ENCODE measurements at places on chromosomes 7 and 10.

- DNase-seq = no peak
Observed at GRCh38 chr7:17067691-17068090, 185.9 kb upstream of the AGR3 start.

DNA sequence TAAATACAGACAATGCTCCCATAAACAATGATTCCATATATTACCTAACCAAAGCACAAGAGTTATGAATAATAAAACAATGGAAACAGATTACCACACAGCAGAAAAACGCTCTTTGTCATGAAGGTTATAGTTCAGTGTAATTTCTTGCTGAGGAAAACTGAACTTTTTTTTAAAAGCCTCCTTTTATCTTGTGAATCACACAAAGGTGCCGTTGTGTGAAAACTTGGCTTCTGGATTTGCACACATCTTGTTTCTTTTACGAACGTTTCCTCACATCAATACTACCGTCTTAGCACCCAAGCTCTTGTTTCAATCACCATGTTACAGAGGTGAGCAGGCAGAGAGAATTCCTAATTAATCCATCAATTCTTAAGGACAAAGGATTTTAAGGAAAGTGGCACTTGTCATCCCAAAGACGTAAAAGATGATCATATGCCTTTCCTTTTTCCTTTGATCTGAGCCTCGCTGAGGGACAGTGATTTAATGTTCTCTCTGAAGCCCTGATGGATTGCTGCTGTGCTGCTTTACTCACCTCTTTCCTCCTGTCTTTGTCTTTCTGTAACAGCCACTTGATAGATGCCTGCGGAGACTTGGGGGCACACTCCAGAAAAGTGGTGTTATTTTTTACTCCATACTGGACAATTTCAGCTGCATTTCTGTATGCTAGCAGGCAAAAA lies 110.1 kb downstream of the CD36 start:
- DNase-seq = no peak

DNA sequence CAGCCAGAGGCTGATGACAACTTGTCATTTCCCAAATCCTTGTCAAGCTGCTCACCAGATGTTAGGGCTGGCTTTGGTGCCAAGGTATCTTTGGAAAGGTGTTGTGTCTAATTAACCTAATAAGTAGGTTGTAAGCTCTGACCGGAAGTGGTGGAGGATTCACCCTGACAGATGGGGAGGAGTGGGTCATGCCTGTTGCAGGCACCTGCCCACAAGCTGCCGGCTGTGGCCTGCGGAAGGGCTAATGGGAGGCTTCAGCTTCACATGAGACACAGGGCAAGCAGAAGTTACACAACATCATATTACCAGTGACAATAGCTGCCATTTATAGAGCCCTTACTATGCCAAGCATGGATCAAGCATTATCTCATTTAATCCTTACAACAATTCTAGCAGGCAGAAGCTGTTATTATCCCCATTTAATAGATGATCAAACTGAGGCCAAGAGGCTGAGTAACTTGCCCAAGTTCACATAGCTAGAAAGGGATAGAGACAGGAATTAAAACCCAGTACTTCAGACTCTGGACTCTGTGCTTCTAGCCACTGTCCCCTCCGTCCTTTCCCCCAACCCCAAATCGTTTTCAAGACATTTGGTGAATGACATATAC lies 63.1 kb upstream of the DUSP5 start:
- no peak for DNase-seq

DNA sequence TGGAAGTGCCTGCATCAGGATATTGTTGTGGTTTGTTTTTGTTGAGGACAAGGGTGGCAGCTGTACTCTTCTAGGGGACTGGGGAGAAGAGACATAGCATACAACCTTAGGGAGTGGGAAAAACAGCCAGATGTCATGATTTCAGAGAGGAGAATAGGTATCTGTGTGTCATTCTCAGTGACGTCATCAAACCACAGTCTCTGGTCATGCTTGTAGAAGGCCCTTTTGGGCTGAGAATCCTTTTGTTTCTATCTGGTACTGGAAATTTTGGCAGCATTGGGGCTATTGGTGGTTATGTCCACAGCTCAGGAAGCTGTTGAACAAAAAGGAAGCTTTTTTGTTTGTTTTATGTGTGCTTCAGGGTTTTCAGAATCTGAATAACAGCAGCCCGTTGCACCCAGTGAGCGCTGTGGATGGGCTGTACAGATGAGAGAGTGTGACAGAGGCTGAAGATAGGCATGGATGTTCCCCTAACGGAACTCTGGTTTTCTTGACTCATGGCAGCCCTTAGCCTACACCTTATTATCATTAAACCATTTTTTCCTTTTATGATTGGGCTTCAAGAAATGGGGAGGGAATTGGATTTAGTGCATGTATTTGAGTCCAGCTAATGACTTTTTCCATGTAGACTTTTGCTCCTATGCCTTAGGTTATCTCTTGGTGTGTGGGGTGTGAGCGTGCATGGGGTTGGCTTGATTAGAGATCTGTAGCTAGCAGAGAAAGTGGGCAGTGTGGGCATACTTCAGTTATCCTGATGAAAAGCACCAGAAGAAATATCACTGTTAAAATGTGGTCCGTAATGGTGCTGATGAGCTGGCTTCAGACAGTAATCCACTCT lies 65.7 kb downstream of the SND1 start:
- no peak for DNase-seq

GRCh38 chr10:93820434-93820833 lies 62.7 kb downstream of the LGI1 start:
- DNase-seq = no peak

DNA sequence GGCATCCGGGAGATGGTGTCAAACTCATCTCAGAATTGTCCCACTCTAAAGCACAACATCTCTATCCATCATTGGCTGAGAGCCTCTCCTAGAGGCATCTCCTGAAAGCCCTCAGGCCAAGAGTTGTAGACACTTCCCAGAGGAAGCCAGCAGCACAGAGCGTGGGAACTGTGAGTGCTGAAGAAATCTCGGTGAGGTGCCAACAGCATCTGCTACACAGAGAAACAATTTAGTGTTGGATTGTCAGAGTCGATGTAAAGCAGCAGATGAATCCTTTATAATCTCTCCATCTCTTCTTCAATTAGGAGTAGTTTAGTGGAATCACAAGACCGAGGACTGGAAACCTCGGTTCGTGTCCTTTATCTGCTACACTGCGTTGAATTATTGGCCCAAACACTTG lies 172.2 kb downstream of the C7orf25 start:
- no peak for DNase-seq

DNA sequence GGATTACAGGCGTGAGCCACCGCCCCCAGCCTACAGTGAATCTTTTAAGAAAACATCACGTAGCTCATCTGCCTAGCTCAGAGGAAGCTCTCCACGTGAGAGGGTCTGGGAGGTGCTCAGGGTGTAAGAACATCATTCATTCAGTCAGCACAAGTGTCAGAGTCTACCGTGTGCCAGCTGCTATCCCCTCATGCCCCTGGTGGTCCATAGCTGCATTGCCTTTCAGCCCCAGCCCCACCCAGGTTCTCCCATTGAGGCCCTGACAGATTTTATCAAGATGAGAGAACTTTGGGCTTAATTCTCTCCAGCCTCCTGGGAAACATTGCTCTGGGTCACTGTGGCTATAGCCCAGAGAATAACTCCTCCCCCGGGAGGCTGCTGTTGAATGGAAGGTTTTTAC lies 45.1 kb downstream of the ZNF503 start:
- no peak for DNase-seq

DNA sequence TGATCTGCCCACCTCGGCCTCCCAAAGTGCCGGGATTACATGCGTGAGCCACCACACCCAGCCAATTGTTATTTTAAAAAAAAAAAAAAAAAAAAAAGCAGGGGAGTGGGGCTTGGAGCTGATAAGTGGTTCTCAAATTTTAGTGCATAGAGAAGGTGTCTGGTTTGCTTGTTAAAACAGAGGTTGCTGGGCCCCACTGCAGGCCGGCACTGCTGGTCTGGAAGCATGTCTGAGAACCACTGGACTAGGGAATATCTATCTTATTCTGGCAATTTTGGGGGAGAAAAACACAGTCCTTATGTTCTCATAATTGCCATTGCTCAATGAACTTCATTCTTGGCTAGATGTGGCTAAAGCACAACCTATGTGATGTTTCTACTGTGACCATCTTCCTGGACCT lies 19.0 kb upstream of the FIGNL1 start:
- DNase-seq = no peak

DNA sequence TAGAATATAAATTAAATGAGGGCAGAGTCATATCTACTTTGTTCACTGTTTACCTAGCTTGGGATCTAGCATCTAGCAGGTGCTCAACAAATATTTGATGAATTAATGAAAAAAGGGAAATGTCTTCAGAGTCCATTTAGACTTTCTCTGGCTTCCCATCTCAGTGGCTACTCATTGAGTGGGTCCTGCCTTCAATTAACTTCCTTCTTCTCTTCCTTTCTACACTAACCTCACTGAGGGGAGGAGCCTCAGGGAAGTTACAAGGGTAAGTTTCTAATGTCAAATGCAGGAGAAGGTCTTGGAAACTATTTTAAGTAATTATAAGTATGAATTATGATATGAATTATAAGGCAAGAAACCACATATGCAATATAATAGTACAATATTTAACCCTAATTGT lies 28.2 kb upstream of the MPP7 start:
- DNase-seq = no peak
